ENCODE measurements at places on chromosomes 1 and 21.

DNA sequence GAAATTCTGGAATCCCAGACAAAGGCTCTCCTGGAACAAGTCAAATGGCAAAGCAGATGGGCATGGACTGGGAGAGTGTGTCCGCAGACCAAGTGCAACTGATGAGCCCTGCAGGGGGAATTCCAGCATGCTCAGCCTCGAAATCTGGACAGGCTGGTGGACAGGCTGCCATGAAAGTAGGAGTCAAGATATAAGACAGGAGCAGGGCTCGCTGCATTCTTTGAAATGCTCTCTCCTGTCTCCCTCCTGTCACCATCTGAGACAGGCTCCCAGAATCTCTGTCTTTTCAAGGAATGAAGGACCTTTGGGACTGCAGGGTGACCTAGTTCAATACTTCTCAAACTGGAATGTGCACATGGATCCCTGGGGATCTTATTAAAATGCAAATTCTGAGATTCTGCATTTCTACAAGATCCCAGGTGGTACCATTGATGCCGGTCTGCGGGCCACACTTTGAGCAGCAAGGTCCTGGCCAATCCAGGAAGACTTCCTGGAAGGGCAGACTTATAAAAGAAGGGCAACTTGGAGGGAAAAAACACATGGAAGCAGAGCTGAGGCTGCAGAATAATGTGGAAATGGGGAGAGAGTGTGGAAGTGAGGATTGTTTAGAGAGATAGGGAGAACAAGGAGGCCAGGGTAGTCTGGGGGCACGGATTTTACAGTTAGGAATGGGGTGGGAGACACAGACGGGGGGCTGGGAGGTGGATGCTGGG lies 29.8 kb downstream of the TNNT2 start:
- DNase-seq = no peak

DNA sequence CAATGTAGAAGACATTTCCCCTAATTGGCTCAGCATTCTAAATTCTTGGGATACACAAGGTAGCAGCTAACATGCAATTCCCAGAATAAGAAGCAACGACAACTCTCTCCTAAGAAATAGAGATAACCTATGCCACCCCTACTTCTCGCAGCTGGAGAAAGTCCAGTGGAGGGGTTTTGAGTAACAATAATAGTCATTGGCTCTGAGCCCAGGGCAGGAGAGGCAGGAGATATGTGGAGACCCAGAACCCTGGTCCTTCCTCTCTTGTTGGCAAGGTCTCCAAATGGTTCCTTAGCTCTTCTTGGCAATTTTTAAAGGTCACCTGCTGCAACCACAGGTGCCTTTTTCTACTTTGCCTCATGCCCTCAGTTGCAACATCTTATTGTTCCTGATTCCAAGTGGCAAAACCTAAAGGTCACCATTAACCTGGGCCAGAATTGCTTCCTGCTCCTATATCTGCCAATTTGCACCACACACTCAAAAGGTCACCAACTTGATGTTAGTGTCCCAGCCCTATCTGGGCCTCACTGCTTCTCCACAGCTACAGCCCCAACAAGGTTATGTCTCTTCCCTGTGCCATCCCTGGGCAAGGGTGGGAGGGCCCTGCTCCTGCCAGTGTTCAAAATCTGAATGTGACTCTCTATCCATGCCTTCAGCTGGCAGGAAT lies 36.7 kb downstream of the TBX15 start:
- no peak for DNase-seq

DNA sequence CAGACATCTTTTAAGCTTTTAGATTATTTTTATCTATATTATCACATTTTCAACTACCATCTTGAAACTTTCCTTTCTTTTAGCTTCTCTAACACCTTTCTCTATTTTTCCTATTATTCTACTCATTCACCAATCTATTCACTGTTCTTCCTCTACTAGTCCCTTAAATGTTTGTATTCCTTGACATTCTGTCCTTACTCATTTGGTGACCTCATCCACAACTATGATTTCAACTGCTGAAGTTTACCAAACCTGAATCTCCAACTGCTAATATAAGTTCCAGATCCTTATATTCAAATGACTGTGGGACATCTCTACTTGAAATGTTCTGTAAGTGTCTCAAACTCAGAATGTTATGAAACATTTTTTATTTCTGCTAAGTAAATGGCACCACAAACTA lies 49.2 kb downstream of the TUT4 start:
- no peak for DNase-seq

GRCh38 chr1:205344066-205344928 lies 12.4 kb downstream of the KLHDC8A start:
- DNase-seq = no peak

- DNase-seq = no peak
Measured at GRCh38 chr1:243438146-243438545, 182.3 kb downstream of the SDCCAG8 start.

DNA sequence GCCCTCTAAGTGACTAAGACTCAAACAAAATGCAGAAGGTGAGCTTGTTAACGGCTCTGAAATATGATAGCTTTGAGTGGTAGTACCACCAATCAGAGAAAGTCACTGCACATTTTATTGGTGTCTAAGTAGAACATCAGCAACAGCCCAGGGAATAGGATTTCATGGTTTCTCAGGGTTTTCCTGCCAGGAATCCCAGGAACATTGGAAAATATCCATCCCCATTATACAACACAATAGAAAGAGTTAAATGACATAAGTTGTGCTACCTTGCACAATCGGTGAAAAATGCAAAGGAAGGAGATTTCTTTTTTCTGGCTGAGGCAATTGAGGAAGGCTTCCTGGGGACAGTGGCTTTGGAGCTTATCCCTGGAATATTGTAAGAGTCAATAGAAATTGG lies 283.1 kb downstream of the HLX start:
- DNase-seq = no peak

- no peak for DNase-seq
Measured at GRCh38 chr21:31671931-31672330, 12.4 kb downstream of the SOD1 start.

DNA sequence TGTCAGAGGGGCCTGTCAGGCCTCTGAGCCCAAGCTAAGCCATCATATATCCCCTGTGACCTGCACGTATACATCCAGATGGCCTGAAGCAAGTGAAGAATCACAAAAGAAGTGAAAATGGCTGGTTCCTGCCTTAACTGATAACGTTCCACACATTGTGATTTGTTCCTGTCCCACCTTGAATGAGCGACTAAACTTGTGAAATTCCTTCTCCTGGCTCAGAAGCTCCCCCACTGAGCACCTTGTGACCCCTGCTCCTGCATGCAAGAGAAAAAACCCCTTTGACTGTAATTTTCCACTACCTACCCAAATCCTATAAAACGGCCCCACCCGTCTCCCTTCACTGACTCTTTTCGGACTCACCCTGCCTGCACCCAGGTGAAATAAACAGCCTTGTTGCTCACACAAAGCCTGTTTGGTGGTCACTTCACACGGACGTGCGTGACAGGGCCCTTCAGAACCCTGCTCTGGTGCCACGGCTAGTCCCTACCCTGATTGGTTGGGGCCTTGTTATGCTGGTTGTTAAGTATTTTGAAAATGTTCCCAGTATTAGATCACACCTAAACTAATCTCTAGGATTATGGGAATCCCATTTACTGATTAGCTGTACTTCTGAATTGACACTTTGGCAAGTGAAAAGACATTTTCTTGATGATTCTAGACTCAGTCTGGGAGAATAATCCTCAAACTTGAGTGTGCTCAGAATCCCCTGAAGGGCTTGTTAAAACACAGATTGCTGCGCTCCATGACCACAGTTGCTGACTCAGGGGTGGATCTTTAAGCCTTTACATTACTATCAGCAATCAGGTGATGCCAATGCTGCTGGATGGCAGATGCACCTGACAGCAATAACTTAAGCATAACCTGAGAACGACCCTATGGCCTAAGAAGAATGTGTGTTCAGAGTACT lies 28.8 kb upstream of the SPATA6 start:
- DNase-seq = no peak
